Cortex of kidney (tissue), 1 donor: ENCODE measurements at places on chromosomes 4 and X.

- no peak for DNase-seq
Measured at GRCh38 chrX:123685232-123685631, 47.6 kb downstream of the THOC2 start.

GRCh38 chr4:112647785-112648184 is 10.8 kb downstream of the LARP7 start:
- no peak for DNase-seq

GRCh38 chr4:172919269-172919668 is 249.3 kb upstream of the GALNT7 start:
- no peak for DNase-seq

- DNase-seq = no peak
Measured at GRCh38 chr4:41873380-41874295, 61.6 kb upstream of the TMEM33 start.

- no peak for DNase-seq
Measured at GRCh38 chr4:151407466-151408379, 1.3 kb upstream of the FHIP1A start.

GRCh38 chr4:14581741-14582140 is 420.5 kb upstream of the CPEB2 start:
- DNase-seq = no peak

GRCh38 chr4:82773057-82773456 is 25.5 kb downstream of the SCD5 start:
- no peak for DNase-seq

- no peak for DNase-seq
Measured at GRCh38 chr4:127503111-127503510, 129.6 kb upstream of the INTU start.

DNA sequence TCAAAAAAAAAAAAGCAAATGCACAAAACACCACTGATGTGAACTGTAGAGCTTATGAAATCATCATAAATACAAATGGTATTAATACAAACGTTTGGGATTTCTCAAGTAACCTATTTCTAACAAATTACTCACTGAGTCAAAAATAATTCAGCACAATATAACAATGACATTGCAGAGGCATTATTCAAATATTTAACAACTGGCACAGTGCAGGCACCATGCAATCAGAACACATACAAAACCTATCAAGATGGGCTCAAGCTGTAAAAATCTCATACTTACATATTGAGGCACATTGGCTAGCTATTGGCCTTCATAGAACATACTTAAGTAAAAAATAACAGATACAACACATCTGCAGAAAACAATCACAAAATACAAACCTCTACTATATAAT is 81.1 kb downstream of the LRBA start:
- DNase-seq = no peak

DNA sequence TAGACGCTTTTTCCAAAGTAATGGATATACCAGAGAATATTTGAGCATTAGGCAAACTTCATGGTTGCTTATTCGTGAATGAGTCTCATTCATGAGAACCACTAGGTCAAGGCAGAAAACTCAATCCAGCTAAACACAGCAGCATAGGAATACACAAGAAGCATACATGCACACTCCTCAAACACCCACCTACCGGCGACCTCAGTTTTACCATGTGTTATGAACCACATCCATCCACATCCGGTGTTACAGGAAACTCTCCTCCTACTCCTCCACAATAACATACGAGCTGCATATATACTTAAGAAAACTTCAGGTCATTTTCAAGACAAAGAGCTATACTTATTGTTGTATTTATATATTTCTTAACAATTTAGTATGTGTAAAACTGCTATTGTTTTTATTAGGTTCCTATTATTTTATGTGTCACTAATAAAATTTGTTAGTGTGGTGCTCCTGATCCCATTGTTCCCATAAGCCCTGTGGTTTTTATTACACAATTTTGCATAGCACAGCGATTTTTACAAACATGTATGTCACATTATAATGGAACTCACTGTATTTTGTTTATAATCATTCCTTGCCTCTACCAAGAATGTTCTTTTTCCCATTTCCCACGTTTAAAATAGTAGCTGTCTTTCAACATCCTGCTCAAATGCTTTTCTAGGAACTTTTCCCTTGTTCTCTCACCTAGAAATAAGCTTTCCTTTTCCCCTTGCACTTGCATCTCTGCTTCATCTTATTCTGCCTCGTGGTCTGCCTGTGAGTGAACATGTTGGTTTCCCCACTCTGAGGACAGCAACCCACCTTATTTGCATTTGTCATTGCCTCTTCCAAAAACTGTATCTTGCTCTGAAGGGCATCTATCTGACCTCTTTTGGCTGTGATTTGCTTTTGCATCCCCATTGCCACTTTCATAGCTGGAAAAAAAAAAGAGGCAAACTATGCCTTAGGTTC is 48.3 kb downstream of the STBD1 start:
- no peak for DNase-seq
